Stimulated activated CD8-positive, alpha-beta memory T cell treated with anti-CD3 and anti-CD28 coated beads, Interleukin-4, amount 100 ng/mL, for 48 hours (primary cell): ENCODE measurements at places on chromosomes 1 and 21.
A peak's percentile ranks its signal among the peaks of the same experiment; 100 is the strongest.

DNA sequence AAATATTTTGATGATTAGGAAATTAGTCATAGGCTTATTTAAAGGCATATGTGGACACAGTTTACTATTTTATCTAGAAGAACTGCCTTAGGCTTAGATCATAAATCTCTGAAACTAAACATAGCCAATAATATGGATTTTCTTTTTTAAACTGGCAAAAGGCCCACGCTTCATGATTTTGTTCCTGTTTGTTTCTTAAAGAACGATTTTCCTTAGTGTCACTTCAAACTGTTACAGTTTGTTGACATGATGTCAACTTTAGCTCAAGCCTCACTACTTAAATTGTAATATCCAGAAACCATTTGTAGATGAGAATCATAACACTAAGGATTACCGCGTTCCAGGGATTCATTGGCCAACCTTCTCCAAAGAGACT, 322.6 kb downstream of the HHIPL2 start:
- no peak for DNase-seq

- DNase-seq, result no peak
These were observed 6.0 kb upstream of the DMBX1 start for GRCh38 chr1:46483589-46483988.

GRCh38 chr21:35853321-35854239, 206.7 kb downstream of the SETD4 start:
- no peak for DNase-seq

- no peak for DNase-seq
These were observed 1.8 kb upstream of the EXTL1 start for GRCh38 chr1:26019641-26020315.

DNA sequence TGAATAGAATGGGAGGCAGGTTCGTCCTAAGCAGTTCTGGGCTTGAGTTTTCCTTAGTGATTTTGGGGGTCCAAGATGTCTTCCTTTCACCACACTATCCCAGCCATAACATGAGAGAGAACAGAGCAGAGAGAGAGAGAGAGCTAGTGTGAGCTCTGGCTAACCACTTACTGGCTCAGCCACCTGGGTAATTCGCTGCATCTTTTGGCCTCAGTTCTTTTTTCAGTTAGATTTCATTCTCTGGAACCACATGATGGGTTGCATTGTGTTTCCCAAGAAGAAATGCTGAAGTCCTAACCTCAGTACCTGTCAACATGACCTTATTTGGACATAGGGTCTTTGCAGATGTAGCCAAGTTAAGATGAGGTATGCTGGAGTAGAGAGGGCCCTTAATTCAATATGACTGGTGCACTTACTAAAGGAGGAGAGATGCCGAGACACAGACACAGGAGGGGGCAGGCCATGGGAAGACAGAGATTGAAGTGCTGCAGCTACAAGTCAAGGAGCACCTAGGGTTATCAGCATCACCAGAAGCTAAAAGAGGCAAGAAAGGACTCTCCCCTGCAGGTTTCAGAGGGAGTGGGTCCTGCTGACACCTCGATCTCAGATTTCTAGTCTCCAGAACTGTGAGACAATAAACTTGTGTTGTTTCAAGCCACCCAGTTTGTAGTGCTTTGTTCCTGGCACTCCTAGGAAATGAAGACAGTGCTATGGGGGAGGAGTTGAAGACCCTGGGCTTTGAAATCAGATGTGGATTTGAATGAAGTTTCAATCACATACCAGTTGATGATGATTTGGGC, 26.2 kb upstream of the TARBP1 start:
- DNase-seq, result no peak

DNA sequence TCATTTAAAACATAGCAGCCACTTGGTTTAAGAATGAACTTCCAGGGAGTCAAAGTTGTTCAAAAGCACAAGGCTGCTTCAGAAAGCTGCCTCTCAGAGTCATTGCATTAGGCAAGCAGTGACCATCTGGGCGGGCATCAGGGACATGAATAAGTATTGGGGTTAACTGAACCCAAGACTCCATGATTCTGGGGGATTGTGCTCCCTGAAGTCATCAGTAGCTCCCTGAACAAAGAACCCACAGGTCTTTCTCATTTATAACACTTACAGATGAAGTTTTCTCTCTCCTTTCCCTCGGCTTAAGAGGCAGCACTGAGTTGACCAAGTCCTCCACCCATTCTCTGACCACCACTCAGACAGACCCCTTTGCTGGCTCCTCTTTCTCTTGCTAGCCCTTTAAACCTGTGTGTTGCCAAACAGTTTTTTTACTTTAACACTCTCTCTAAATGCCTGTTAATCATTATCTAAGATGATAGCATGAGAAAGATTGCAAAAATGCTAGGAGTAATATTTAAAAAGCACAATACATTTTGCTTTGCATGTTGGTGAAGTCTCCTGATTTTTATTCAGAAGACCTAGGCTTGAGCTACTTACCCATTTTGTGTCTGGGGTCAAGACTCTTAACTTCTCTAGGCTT, 77.0 kb upstream of the ARHGAP29 start:
- DNase-seq, result no peak

GRCh38 chr1:54052431-54052933, 522 bp downstream of the TMEM59 start:
- peak; percentile 54 for DNase-seq

- no peak for DNase-seq
These were observed 660 bp downstream of the CD1C start for GRCh38 chr1:158290321-158290844.

- peak; percentile 48 for DNase-seq
These were observed 39.4 kb upstream of the EPS15 start for GRCh38 chr1:51558375-51558924.

GRCh38 chr21:32816261-32816660, 44.7 kb upstream of the PAXBP1 start:
- DNase-seq, result no peak

- DNase-seq, result no peak
These were observed 28.8 kb downstream of the SNAP47 start for GRCh38 chr1:227764019-227764391.

GRCh38 chr1:114099268-114099667, 54.4 kb downstream of the SYT6 start:
- no peak for DNase-seq

DNA sequence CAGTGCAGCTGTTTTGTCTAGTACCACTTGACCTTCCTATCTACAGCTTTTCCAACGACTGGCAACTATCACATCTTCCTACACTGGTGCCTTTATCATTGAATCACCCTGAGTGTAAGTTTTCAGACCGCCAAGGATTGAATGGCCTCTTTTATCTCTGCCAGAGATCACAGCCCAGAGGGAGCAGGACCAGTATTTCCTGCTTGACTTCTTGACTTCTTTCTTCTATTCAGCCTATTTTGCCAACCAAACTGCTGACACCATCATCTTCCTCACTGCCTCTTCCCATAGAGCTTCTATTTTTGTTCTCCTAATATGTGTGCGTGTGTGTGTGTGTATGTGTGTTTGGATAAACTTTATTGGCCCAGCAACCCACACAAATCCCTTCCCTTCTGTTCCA, 53.8 kb downstream of the SERBP1 start:
- no peak for DNase-seq

- DNase-seq, result no peak
These were observed 98.0 kb downstream of the KCNH1 start for GRCh38 chr1:211035821-211036380.

- DNase-seq, result no peak
These were observed 107.4 kb upstream of the ESRRG start for GRCh38 chr1:216830424-216831210.

DNA sequence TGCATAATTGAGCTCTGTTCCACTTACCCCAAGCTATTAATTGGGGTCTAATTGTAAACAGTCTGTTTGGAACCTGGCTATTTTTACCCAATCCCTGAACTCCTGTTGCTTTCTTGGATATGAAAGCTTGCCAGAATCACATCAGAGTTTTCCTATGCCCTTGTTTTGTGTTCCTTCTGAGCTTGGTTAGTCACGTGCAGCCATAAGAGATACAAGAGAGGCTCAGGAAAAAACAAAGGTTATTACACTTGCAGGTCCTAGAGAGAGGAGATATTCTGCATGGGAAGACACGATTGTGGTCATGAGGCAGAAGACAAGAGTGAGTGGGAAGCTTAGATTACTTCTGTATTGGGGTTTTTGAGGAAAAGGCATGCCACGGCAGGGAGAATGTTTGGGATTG, 46.0 kb upstream of the RGL1 start:
- no peak for DNase-seq

DNA sequence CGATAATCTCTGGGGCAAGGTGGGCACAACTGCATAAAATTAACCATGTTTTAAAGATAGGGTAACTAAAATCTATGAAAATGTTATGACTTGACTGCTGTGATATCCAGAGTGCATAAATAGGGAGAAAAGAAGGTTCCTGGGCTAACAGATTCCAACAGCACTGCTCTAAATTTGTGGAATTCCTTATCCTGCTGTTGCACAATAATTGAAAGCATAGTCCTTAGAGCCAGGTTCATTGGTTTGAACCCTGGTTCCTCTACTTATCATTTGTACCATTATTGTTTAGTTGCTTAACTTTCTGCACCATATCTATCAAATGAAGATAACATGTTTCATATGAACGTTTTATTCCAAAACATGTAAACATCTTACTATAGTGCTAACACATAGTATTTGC, 219.0 kb downstream of the NUF2 start:
- DNase-seq, result no peak

GRCh38 chr1:179706339-179706941, 36.7 kb upstream of the FAM163A start:
- peak; percentile 64 for DNase-seq

DNA sequence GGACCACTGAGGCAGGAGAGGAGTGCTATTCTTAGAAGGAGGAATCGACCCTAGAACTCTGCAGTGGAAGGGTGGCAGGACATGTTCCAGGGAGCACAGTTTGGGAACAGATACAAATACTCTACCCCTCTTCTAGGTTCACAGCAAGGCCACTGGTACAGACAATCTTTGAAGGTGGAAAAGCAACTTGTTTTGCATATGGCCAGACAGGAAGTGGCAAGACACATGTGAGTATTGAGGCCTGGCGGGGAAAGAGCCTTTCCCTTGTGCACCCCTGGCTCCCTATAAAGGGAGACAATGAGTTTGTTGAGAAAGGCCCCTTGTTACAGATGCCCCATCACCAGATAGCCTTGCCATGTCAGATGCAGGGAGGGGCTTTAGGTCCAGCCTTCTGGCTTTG, 17.8 kb downstream of the KIF2C start:
- DNase-seq, result no peak

GRCh38 chr1:147600119-147601111, 59.1 kb downstream of the BCL9 start:
- peak; percentile 47 for DNase-seq

DNA sequence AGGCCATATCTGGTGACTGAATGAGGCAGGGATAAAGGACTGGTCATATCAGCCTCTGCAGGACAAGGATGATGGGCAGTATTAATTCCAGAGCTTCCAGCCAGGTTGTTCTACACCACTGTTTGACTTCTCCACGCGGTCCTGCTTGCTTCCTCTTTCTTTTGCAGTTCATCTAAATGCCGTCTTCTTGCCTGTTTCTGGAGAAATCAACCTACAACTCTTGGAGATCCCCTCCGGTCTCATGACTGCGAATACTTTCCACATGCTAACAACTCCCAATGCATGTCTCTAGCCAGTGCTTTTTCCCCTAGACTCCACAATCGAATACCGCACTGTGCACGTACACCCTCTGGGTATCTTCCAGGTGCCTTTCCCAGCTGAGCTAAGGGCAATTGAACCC, 14.1 kb upstream of the TIAM1 start:
- no peak for DNase-seq

GRCh38 chr1:101030881-101031280, 5.3 kb upstream of the DPH5 start:
- no peak for DNase-seq

DNA sequence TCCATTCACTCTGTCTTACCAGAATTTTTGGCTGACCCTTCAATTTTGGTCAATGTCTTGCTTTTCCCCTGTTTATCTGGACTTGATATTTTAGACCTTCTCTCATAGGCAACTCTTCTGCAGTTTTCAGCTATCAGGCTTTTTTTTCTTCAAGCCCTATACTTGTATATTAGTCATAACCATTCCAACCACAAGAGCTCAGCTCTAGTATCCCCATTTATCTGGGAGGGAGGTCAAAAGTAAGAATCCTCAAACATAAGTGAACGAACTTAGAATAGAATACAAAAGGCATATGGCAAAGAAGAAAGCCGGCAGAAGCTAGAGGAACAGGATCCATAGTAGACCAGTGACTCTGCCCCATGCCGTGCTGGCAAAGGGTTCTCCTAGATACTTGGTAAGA, 45.9 kb upstream of the TNFSF4 start:
- DNase-seq, result no peak

DNA sequence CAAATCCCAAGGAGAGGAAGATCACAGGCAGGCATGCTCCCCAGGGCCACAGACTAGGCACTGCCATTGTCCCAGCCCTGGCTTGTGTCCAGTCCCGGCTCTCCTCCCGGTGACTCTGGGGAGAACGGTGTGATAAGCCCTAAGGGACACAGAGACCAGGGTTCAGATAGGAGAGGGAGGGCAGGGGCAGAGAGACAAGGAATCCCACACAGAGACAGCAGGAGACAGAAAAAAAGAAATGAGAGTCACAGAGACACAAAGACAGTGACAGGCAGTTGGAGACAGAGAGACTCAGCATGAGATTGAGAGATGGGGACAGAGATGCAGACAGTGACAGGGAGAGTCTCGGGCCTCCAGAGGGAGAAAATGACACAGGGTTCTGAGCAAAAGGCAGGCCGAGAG, 361 bp downstream of the INSRR start:
- DNase-seq, result no peak

- no peak for DNase-seq
These were observed 171.4 kb upstream of the HMGB4 start for GRCh38 chr1:33692206-33693188.
